ENCODE measurements at places on chromosomes 5 and 9. TPM values are rescaled to one million over a fixed set of nuclear protein-coding genes. Genes with fewer than 3 reads are reported as not detected.

- no peak for DNase-seq
Observed at GRCh38 chr9:101902051-101902450, 163.6 kb upstream of the GRIN3A start.

GRCh38 chr5:179816401-179816795 lies 4.3 kb upstream of the SQSTM1 start:
- DNase-seq, result no peak

Gene SLC34A3
- not detected for total RNA-seq

Gene TOR2A
- not detected for total RNA-seq

DNA sequence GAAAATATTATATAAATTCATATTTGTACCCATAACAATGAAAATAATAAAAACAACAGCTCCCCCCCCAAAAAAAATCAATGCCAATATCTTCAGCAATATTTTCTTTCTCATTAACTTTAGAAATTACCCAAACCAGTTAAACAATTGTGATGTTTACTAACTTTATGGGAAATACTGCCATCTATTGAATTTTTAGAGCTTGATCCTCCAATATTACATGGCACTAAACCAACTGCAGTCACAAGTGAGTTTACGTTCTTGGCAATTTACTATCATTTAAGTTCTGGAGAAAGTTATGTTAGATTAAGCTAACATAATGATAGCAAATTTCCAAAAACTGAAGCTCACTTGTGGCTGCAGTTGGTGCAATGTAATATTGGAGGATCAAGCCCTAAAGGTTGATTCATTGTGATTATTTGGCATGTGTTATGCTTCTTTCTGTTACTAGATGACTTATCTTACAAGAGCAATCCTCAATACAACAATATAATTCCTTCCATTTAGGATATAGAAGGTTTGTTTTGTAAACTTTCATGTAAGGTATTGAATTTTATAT lies 379.5 kb downstream of the CDH18 start:
- no peak for DNase-seq

Gene PCDHGC4
- 59.3 TPM for total RNA-seq

GRCh38 chr9:31275419-31275818 lies 1109.0 kb upstream of the ACO1 start:
- no peak for DNase-seq

Gene CFAP157
- not detected for total RNA-seq

Measured in ascending aorta (tissue), 2 donors.